ENCODE measurements at places on chromosomes 6 and 20. TPM values are rescaled to one million over a fixed set of nuclear protein-coding genes. Genes with fewer than 3 reads are reported as not detected.

RNF182 gene
- total RNA-seq: 0.24 TPM

TRAPPC3L gene
- not detected for total RNA-seq

OTOR gene
- not detected for total RNA-seq

PLCB1 gene
- total RNA-seq: 20.8 TPM

DNA sequence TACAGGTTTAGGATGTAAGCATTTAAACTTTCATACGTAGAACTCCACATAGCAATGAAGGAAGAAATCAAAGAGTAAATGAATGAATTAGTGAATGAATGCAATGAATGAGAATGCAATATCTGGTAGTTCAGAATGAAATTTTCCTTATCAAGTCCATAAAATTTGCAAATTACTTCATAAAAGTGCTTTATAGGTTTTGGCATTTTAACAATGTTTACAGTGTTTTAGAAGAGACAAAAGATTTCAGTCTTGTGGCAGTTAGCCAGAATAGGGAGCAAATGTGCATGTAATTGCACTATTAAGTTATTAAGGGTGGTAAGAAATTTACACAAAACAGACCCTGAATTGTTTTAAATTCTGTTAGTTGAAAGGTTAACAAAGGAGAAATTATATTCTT, 739.4 kb upstream of the FLRT3 start:
- DNase-seq: no peak

DNA sequence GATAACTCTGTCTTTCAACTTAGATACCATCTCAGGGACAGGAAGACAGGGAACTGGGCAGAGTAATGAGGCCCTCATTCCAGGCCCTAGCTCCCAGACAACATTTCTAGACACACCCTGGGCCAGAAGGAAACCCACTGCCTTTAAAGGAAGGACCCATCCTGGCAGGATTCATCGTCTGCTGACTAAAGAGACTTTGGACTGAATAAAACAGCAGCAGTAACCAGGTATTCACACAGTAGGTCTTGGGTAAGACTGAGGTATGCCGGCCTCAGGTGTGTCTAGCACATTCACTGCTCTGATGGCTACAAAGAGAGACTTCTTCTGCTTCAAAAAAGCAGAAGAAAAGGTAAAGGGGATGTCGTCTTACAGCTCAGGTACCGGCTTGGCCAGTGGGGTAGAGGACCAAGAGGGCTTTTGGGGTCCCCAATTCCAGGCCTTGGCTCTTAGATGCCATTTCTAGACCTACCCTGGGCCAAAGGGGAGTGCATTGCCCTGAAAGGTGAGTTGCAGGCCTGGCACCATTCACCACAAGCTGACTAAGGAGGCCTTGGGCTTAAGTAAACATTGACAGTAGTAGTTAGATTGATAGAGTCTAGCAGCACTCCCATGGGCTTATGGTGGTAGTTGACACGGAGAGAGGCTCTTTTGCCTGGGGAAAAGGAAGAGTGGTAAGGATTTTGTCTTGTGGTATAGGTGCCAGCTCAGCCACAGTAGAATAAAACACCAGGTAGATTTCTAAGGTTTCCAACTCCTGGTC, 13.4 kb downstream of the SNX14 start:
- no peak for DNase-seq

DNA sequence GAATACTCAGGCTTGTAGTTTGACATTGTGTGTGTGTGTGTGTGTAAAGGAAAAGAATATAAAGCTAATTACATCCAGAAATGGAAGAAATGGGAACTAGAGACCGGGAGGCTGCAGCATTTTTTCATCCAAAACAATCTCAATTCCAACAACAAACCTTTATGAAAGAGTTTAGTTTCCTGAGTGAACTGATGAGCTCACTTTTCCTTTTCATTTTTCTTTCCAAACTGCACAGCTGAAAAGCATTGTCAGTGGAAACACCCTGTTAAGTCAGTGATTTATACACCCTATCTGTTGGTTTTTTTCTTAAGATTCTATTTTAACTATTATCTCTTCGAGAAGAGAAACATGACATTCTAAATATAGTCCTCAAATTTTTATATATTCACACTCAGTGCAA, 130.9 kb downstream of the RFPL4B start:
- DNase-seq: no peak

RHAG gene
- total RNA-seq: 0.28 TPM

BLOC1S5 gene
- total RNA-seq: 9.5 TPM
